ENCODE measurements at places on chromosomes 6 and 20. TPM values are rescaled to one million over a fixed set of nuclear protein-coding genes. Genes with fewer than 3 reads are reported as not detected.

ADGB gene
- total RNA-seq, result 0.32 TPM

CARMIL1 gene
- total RNA-seq, result 2.0 TPM

SLC17A3 gene
- not detected for total RNA-seq

EDN3 gene
- total RNA-seq, result not detected

MRAP2 gene
- total RNA-seq, result not detected

LST1 gene
- total RNA-seq, result 16.3 TPM

DLGAP4 gene
- 15.1 TPM for total RNA-seq

C6orf58 gene
- not detected for total RNA-seq

LHFPL5 gene
- total RNA-seq, result not detected
